ENCODE measurements at places on chromosomes 2 and 18.

DNA sequence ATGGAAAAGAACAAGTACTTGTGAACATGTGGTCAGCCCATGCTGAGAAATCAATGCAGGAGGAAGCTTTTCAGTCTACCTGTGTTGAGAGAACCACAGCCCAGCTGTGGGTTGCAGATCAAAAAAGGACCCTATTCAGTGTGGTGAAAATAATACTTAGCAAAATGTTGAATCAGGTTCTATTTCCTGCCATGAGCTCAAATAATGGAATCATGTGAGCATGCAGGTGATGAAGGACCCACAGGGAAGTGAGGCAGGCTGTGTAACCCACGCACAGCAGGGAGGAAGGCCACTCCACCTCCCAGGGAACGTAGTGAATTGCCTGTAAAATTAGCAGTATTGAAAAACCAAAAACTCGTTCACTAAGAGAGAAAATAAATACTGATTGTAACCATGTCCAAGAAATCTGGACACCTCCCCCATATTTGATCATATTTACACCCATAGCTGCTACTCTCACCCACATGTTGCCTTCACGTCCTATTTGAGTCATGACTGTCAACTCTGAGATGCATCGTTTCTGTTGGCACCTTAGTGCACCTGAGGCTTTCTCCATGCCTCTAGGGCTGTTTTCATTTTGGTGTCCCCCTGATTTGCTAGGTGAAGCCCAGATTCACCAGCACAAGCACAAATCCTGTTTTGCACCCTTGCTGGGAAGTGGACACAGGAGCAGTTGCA lies 20.5 kb upstream of the BCL2L11 start:
- DNase-seq = no peak

DNA sequence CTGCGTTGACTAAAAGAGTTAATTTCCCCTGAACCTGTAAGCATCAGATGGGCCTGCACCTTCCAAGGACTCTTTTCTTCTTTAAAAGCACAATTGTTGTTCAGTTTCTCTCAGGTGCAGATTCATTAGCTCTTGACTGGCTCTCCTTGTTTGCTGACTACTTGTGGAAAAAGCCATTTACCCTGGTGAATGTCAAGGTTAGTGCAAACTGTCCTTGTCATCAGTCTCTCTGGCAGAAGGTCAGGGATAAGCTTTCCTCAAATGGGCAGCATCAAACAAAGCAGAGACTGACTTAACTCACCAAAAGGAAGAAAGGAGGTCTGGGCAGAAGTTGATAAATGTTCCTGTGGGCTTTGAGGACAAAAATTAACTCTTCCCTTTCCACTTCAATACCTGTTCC lies 922.7 kb downstream of the BCL11A start:
- no peak for DNase-seq

GRCh38 chr2:99507937-99508818 lies 18.4 kb upstream of the REV1 start:
- DNase-seq = no peak

GRCh38 chr18:59871711-59872362 lies 28.0 kb upstream of the PMAIP1 start:
- DNase-seq = no peak

DNA sequence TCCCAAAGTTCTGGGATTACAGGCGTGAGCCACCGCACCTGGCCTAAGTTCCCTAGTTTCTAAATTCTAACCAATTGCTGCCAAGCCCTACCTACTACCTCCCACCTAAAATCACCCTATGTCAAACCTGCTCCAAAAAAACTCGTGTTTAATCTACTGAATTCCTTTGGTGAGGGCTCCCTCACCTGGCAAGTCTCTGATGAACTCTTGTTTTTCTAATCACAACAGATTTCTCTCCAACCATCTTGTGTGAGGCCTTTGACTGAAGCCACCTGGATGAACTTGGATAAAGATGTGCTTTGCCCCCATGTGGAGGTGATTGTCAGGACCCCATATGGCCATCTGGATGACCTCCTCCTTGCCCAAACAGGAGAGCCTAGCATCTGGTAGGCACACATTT lies 17.4 kb upstream of the SLC35G4 start:
- no peak for DNase-seq

DNA sequence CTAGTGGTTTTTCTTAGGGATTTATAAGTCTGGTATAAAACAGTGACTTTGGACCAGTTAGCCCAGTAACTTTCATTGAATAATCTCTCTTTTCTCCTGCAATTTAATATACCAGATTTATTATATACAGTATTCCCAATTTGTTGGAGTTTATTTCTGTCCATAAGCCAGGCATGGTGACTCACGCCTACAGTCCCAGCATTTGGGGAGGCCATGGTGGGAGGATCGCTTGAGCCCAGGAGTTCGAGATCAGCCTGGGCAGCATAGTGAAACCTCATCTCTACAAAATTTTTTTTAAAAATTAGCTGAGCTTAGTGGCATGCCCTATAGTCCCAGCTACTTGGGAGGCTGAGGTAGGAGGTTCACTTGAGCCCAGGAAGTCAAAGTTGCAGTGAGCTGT lies 26.7 kb downstream of the CNNM4 start:
- DNase-seq = no peak

DNA sequence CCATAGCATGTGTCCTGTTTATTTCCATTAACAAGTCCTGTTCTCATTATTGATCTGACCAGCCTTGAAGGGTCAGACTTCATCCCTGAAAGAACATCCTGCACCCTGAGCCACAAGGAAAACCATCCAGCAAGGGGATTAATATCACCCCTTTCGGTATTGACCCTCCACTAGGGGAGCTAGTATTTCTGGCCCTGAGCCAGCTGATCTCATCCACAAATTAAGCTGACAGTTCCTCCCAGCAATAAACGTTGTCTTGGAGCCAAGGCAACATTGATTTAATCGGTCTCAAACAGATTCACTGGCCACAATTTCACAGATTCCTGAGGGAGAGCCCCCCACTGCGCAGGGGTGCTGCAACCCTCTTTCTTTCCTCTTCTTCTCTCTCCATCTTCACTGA lies 353.1 kb upstream of the FANCL start:
- peak; percentile 19 for DNase-seq

Measured in fibroblast of skin of scalp (primary cell).